ENCODE measurements at places on chromosomes 16 and 17. TPM values are rescaled to one million over a fixed set of nuclear protein-coding genes. Genes with fewer than 3 reads are reported as not detected.

SPECC1 gene
- 24.5 TPM for total RNA-seq

CSNK2A2 gene
- total RNA-seq = 44.3 TPM

CTF1 gene
- total RNA-seq = 5.0 TPM

RAB11FIP3 gene
- total RNA-seq = 61.8 TPM

DNA sequence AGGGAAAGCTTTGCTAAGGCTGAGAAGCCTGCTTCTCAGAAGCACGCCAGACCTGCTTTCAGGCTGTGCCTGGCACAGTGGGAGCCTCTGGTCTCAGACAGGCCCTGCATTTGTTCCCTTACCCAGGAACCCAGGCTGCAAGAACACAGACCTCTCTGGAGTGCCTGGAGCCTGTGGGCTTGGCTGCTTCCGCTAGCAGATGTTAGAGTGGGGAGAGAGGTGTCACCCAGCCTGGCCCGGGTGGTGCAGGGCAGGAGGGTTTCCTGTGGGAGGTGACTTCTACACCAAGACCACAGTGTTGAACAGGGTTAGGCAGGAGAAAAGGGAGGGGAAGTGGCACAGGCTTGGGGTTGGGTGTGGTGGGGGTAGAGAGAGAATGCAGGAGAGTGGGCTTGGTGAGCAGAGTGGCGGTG, 35.8 kb upstream of the ADGRG1 start:
- H3K27me3 ChIP-seq = no peaks in the 10 kb centered on the region
- no peaks in the 10 kb centered on the region for H3K4me1 ChIP-seq
- H3K4me3 ChIP-seq = no peak overlapping the region
- H3K27ac ChIP-seq = no peak overlapping the region

DNA sequence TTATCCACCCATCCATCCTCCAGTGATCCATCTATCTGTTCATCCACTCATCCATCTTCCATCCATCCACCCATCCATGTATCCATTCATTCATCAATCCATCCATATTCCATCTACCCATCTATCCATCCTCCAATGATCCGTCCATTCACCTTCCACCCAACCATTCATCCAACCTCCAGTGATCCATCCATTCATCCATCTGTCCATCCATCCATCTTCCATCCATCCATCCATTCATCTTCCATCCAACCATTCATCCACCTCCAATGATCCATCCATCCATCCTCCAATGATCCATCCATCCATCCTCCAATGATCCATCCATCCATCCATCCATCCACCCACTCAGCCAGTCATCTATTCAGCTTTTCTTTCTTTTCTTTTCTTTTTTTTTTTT, 156.5 kb upstream of the WSCD1 start:
- no peak overlapping the region for H3K27ac ChIP-seq
- H3K27me3 ChIP-seq = no peaks in the 10 kb centered on the region
- H3K36me3 ChIP-seq = no peaks in the 10 kb centered on the region

- no peaks in the 10 kb centered on the region for H3K27me3 ChIP-seq
- H3K4me1 ChIP-seq = no peaks in the 10 kb centered on the region
- H3K4me3 ChIP-seq = no peak overlapping the region
- no peak for DNase-seq
Observed at GRCh38 chr17:40699371-40699770, 4.2 kb downstream of the KRT24 start.

DNA sequence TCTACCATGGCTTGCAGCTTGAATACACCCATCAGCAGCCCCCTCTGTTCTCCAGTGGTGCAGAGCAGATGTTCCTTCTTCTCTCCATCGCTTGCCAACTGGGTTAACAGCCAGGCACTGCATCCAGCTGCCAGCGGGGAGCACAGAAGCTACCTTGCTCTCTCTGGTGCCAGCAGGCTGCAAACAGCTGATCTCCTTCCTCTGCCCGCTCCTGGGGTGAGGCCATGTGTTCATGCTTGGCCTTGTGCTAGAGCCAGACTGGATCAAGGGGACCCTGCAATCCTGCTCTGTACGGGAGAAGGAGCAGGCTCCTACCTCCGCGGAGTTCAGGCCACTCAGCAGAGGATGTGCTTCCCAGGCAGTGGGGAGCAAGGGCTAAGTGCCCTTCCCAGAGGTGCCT, 24.1 kb upstream of the ENGASE start:
- H3K27ac ChIP-seq = no peak overlapping the region
- H3K27me3 ChIP-seq = no peaks in the 10 kb centered on the region
- DNase-seq = no peak
- no peaks in the 10 kb centered on the region for H3K4me1 ChIP-seq
- H3K36me3 ChIP-seq = no peaks in the 10 kb centered on the region

DNA sequence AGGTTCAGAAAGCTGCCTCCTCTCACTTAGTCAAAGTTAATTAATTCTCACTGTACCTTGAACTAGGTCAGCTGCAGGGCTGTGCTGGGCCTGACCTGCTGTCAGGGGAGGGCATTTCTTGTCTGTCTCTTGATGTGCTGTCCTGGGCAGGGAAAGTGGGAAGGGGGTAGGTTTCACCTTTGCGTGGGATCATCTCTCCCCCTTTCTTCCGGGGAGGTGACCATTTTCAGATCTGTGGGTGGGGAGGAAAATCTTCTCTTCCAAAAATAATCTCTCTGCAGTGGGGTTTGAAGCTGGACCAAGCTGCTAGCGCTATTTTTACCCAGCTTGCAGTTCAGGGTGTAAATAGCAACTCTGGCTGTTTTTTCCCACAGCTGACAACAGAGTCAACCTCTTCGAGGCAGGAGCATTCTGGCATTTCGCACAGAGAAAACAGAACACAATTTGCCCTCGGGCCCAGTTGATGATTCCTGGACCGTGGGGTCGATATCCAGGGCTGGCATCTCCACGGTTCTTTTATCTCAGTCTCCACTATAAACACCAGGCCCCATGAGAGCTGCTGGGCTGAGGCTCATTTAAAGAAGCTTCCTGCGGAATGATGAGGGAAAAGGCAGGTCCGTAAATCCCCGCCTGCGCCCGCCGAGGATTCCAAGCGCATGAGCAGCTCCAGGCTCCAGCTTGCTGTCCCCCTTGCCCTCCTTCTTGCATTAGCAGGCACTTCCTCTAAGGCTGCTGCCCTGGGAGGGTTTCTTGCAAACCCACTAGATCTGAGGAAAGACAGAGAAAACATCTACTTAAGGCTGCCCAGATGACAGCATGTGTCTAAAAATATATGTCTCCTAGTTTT, 93.9 kb downstream of the YPEL2 start:
- peak overlapping the region; percentile 98 for H3K27ac ChIP-seq
- H3K36me3 ChIP-seq = no peaks in the 10 kb centered on the region
- no peaks in the 10 kb centered on the region for H3K27me3 ChIP-seq

DNA sequence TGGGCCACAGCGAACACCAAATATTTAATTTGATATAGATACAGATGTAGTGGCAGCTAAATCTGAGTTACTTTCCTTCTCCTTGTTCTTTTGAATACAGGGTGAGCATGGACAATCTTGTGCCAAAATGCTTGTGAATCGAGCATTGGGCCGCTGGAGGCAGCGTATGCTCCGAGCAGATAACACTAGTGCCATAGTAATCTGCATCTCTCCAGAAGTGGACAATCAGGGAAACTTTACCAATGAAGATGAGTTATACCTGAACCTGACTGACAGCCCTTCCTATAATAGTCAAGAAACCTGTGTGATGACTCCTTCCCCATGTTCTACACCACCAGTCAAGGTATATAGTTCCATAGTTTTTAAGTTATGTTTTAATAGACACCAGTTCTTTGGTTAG, 21.2 kb upstream of the BCAS3 start:
- H3K27me3 ChIP-seq = no peaks in the 10 kb centered on the region

All from cardiac muscle cell (in vitro differentiated cells and primary cell).